ENCODE measurements at places on chromosomes 2 and 18.

DNA sequence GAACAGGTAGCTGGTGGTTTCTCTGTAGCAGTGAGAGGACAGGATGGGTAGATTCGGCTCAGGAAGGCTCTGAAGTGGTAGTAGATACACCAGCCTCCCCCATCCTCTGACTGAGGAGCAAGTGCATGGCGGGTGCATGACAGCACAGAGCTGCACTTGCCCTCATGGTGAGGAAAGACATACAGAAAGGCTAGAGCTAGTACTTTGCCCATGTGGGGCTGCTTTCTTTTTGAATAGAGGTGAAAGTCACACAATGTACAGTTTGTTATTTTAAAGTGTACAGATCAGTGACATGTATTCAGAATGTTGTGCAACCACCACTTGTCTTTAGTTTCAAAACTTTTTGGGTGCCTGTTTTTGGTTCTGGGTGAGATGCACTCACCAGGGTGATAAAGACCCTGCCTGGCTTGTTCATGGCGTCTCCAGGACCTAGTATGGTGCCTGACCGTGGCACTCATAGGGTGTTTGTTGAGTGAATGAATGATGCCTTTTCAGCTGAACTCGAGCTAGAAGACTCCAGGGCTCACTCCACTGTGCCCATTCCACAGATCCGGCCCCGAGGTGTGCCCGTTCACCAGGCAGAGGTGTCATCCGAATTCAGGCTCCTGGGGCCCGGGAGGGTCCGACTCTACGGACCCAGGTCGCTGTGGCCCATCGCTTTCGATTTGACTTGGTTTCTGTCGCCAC lies 421 bp upstream of the VAMP5 start:
- no peak for DNase-seq

- DNase-seq, result no peak
These were observed 133.6 kb upstream of the ERBB4 start for GRCh38 chr2:212672186-212672585.

- DNase-seq, result no peak
These were observed 111.7 kb downstream of the BCL11A start for GRCh38 chr2:60441800-60442199.

GRCh38 chr2:69828938-69829255 lies 563 bp upstream of the GMCL1 start:
- DNase-seq, result no peak

DNA sequence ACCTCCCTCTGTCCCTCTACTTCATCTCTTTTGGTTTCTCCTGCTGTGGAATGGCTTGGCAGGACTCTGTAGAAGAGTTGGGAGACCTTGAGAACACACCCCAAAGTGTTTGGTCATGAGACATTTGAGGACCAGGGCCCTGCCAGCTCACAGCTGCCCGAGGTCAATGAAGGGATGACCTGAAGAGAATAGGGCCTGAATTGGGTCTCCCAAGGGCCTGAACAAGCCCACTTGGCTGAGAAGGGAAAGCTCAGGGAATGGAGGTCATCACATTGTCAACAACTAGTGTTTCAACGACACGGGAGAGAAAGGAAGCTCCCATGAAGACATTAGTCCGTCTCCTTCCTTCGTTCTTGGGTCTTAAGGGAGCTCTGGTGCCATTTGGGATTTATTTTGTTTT lies 52.8 kb downstream of the TTC32 start:
- no peak for DNase-seq

Data from activated effector memory CD4-positive, alpha-beta T cell treated with Interleukin-2 at 50 U/mL for 16 hours (primary cell).